ENCODE measurements at places on chromosomes 5 and 9.

GRCh38 chr5:33223563-33224284 is 217.0 kb upstream of the TARS1 start:
- no peak for DNase-seq

DNA sequence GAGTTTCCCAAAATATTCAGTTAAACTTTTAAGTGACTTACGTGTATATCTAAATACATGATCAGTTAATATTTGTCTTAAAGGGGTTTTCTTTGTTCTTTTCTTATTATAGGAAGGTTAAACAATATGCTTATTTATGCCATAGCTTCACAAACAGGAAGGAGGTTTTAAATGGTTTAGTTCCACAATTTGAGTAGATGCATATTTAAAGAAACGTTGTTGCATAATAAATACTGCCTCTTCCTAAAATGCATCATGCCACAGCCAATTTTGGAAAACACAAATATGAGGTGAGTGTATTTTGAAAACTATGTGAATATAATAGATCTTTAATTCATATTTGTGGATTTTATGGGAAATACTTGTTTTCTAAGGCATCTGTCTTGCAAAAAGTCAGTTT is 2.5 kb upstream of the ADRB2 start:
- no peak for DNase-seq

- DNase-seq: no peak
Measured at GRCh38 chr9:12494411-12494810, 198.8 kb upstream of the TYRP1 start.

GRCh38 chr9:137244486-137245449 is 3.7 kb downstream of the TUBB4B start:
- no peak for DNase-seq

GRCh38 chr9:127524373-127524772 is 73.1 kb downstream of the LRSAM1 start:
- DNase-seq: no peak

GRCh38 chr9:70639853-70640814 is 225.7 kb upstream of the KLF9 start:
- no peak for DNase-seq

- no peak for DNase-seq
Measured at GRCh38 chr9:135126451-135127187, 39.2 kb downstream of the OLFM1 start.

DNA sequence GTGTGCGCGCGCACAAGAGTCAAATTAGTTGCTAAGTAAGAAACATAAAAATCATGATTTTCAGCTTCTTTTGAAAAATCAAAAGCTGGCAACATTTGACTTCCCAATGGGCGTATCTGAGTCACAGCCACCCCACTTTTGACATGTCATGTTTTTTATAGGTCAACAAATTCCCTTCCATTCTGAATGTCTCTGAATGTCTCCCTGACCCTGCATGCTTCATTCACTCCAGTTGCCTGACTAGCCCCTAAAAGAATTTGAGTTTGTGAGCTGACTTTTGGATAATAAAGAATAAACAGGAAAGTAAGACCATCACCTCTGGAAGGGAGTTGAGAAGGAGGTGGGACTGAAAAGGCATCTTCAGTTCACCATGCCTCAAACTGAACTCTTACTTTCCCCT is 20.2 kb upstream of the GLIS3 start:
- no peak for DNase-seq

DNA sequence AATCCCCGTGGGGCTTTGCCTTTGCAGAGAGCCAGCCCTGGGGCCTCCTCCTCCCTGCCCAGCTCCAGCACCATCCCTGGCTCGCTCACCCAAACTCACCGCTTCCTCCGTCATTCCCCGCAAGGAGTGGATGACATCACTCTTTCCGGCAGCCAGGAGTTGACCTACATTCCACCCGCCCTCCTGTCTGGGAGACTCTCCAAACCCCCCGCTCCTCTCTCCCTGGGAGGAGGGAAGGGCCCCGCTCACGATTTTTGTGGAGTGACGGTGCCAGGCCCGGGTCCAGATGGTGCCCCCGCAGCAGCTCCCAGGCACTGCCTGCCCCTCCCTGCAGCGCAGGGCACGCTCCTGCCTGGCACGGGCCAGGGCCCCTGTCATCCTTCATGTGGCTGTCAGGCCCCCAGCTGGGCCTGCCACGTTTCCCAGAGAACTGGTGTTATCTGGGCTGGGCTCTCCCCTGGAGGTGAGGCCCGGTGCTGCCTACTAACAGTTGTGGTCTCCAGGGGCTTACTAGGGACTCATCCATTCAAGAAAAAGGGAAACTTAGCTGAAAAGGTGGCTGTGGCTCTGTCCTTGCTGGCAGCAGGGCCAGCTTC is 52.3 kb downstream of the NTNG2 start:
- DNase-seq: no peak

- no peak for DNase-seq
Measured at GRCh38 chr9:75941577-75942311, 51.3 kb downstream of the PCSK5 start.

DNA sequence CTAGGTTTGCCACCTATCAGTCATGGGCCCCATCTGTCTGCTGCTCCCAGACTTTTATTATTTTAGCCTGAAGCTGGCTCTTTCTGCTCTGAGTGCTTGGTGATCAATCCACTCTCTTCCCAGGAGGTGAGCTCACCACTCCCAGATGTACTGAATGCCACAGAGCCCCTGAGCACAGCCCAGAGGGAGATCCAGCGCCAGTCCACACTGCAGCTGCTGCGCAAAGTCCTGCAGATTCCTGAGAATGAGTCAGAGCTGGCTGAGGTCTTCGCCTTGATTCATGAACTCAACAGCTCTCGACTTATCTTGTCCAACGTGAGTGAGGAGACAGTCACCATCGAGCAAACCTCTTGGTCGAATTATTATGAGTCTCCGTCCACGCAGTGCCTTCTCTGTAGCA is 36.0 kb downstream of the HMGXB3 start:
- DNase-seq: no peak

DNA sequence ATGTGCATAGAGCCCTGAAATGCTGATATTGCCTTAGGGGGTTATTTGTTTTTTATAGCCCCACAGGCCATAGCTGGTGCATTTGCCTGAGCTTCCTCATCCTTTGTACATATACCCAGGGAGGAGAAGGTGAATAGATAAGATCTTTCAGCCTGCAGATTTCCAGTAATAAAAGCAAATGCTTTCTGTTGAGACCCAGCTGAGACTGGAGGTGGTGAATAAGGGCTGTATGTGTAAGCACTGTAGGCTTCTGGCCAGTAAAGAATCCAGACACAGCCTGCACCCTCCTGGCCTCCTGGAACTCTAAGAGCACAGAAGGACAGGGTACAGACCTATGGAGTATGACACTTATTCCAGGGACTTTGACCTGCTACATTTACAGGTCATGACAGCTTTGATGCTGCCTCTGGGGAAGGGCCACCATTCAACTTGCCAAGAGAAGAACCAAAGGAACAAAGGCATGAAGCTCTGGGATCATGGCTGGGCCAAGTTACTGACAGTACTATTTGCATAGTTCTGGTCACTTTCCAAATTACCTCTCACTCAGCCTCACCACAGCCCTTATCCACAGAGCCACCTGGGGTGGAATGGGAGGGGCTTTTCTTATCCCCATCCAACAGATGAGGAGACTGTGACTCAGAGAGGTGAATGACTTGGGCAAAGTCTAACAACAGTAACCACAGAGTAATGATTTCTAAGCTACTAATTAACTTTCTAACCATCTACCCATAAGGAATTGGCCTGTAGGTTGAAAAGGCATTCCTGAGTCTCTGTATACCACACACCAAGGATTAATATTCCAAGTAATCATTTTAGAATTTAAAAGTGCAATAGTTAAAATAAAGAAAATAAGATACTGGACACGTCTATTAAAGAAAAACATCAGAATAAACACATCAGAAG is 604.5 kb upstream of the KLF4 start:
- no peak for DNase-seq

- no peak for DNase-seq
Measured at GRCh38 chr5:158758675-158759074, 341.0 kb downstream of the EBF1 start.

DNA sequence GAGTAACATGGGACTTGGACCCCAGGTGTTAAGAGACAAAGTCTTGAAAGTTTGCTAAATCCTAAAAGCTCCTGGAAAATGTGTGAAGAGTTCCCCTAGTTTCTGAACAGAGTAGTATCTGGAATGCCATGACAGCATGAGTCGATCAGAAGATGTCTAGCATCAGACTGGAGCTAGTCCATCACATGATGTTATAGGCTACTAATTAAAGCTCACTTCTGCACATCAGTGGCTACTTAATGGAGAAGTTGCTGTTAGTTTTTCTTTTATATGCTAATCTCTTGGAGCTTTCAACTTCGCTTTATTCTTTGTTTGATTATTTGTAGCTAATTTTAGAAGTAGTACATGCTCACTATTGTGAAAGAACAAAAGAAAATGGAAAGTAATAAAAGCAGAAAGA is 471.3 kb upstream of the KLF4 start:
- no peak for DNase-seq

GRCh38 chr9:76302947-76303550 is 91.2 kb downstream of the RFK start:
- DNase-seq: no peak

DNA sequence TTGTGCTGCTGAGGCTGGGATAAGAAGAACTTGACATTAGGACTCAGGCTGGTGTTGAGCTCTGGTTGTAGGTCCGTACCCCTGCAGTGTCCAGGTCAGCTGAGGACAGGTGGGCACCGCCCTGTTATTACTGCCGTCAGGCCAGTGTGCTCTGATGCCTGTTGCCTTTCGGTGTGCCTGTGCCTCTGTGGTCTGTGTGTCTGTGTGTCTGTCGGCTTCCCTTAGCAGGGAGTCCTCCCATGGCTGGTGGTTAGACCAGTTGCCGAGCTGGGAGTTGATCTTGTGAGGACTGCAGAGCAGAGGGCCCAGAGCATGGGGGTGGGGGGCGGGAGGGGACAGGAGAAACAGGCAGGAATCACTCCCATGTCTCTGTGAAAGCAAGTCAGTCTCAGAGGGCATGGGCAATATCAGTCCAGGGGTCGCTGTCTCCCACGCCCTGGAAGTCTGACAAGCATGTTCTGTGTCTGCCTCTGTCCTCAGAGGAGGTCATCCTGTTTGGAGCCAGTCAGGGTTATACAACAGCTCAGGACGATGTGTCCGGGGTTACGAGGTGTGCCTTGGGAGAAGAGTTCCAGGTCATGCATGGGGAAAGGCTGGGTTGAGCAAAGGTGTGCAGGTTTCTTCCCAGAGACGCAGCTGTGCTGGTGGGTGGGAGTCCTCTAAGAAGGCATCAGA is 67.3 kb upstream of the GARNL3 start:
- DNase-seq: no peak

DNA sequence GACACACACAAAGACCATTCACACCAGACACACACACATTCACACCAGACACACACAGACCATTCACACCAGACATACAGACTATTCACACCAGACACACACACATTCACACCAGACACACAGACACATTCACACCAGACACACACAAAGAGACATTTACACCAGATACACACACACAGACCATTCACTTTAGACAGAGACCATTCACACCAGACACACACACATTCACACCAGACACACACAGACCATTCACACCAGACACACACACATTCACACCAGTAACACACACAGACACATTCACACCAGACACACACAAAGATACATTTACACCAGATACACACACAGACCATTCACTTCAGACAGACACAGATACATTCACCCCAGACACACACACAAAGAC is 29.0 kb upstream of the FCN1 start:
- DNase-seq: no peak

DNA sequence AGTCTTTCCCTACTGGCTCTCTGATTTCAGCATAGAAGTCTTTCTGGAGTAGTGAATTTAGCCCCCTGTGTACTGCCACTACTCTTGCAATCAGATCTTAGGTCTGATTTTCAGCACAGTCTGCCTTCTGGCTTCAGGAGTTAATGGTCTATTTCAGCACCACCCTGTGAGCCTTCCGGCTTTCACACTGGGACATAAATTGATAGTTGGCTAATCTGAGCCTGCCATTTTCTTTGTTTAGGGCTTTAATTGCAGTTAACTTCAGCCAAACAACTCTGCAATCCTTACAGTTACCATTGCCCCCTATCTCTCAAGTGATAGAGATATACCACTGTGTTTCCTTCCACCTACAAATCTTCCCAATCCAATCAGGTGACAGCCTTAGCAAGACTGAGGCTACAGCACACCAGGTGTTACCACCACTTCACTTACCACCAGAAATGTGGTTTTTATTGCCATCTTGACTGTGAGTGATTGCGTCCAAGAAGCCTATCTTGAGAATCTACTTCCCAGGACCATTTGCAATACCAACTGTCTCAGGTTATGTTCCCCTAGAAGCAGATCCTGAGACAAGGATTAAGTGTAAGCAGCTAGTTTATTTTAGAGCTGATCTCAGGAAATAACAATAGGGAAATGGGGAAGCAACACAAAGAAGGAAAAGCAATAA is 51.9 kb upstream of the NEK6 start:
- DNase-seq: no peak

- DNase-seq: no peak
Measured at GRCh38 chr5:96388176-96388575, 44.9 kb downstream of the PCSK1 start.

- DNase-seq: no peak
Measured at GRCh38 chr9:126883636-126884035, 23.2 kb downstream of the ZBTB34 start.

DNA sequence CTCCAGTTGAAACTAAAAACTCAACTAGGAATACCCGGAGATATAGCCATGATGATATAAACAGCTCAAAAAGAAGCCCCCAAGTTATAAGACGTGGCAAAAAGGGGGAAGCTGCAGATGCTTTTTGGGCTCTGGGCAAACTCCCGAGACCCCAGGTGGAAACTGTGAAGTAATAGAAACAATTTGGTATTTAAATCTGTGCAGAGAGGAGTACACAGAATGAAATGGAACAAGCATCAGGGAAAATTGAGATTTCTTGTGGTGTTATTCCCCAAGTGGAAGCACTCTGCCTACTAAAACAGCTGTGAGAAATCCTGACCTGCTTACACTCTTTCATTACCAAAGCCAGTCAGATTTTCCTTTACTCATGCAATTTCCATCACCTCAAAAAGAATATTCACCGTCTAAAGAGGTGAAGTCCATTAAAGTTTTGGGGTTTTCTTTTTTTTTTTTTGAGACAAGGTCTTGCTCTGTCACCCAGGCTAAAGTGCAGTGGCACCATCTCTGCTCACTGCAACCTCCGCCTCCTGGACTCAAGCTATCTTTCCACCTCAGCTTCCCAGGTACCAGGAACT is 23.5 kb downstream of the SAXO1 start:
- no peak for DNase-seq

- no peak for DNase-seq
Measured at GRCh38 chr5:96943799-96944198, 7.9 kb downstream of the LNPEP start.

GRCh38 chr5:125205601-125206225 is 459.3 kb upstream of the ZNF608 start:
- DNase-seq: no peak

- DNase-seq: no peak
Measured at GRCh38 chr9:99431103-99431502, 209.0 kb downstream of the SEC61B start.

DNA sequence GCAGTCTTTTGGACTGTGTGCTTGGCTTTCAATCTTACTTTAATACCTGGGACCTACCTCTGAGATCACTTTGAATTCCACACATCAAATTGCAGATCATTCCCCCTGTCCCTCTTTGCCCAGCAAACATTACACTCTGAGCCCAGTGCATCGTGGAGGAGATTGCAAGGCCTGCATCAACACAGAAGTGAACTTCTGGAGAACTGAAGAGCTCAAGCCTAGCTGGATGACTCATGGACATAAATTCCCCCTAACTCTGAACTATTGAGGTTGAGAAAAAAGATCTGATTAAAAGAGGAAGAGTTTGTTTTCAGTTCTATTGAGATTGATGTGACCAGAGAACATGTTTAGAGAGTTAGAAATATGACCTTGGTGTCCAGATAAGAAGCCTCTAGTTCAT is 316.0 kb upstream of the DMAC1 start:
- no peak for DNase-seq

GRCh38 chr5:124906339-124907097 is 160.1 kb upstream of the ZNF608 start:
- no peak for DNase-seq

Measured in activated CD8-positive, alpha-beta memory T cell treated with anti-CD3 and anti-CD28 coated beads for 48 hours (primary cell).